ENCODE measurements at places on chromosomes 11 and 22. TPM values are rescaled to one million over a fixed set of nuclear protein-coding genes. Genes with fewer than 3 reads are reported as not detected.

DNA sequence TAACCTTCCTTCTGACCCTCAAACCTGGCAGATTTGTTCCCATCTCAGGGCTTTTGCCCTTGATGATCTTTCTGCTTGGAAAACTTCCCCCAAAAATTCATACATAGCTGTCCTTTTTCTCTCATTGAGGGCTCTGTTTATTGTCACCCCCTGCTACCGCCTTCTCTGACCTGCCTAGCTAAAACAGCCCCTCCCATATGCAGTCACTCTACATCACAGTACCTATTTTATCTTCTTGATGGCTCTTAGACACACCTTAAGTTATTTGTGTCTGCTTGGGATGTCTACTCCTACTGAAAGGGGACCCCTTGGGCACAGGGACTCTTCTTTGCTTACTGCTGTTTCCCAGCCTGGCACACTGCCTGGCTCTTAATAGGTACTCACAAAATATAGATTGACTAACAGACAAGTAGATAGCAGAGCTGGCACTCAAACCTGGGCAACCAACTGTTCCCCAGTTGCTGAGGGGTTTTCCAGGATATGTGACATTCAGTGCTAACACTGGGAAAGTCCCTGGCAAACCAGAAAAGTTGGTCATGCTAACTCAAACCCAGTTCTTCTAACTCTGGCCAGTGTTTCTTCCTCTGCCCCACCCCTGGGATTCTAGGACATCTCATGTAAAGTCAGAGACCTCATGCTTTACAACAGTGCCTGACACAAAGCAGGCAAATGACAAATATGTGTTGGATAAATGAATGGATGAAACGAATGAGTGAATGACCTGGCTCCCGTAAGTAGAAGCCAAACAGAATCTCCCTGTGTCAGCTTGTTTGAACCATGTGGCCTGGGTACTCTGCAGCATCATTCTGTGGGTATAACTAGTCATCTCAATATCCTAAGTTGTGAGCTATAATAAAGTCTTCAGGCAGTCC, 19.8 kb upstream of the FJX1 start:
- no peak for DNase-seq
- peaks cover 37% of the 10 kb centered on the region for H3K4me1 ChIP-seq

DNA sequence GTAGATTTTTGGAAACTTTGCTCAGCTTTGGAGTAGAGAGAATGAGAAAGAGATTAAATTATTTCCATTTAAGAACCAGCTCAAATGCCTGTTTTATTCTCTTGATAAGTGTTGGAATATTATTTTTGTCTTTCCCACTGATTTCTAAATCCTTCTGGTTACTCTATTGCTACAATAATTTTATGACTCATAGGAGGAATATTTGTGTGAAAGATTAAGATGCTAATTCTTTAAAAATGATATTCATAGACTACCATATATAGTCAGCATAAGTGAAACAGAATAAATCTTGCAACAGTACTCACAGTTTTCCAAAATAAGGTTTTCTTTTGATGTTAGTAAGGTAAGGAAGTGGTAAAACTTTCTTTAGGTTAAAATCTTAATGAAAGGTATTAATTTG, 60.9 kb downstream of the YAP1 start:
- peak overlapping the region; percentile 69 for H3K27ac ChIP-seq
- DNase-seq: no peak
- H3K27me3 ChIP-seq: no peaks in the 10 kb centered on the region

- DNase-seq: peak; percentile 56
- H3K4me3 ChIP-seq: no peak overlapping the region
- no peaks in the 10 kb centered on the region for H3K4me1 ChIP-seq
- H3K27ac ChIP-seq: no peak overlapping the region
- H3K27me3 ChIP-seq: peaks cover 25% of the 10 kb centered on the region
- H3K36me3 ChIP-seq: no peaks in the 10 kb centered on the region
These were observed 784.8 kb downstream of the TBC1D22A start for GRCh38 chr22:47547239-47547661.

RRP7A gene
- 19.0 TPM for total RNA-seq

RBMXL2 gene
- total RNA-seq: not detected

DNA sequence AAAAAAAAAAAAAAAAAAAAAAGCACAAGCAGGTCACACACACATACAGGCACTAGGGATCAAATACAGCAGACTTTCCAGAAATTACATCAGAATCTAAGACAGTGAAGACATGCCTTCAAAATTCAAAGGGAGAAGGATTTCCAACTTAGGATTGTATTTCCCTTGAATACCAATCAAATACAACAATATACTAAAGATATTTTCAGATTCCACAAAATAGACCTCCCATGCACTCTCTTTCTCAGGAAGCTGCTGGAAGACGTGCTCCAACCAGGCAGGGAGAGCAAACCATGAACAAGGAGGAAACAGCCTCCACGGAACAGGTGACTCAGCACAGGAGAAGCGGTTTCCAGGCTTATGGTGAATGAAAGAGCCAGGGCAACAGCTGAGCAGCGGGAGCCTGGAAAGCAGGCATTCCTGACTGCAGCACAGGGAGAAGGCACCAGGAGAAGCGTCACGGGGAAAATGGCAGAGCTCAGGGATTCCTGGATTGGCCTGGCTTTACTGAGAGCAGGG, 32.0 kb downstream of the TMEM184B start:
- H3K4me1 ChIP-seq: peaks cover 58% of the 10 kb centered on the region
- no peak for DNase-seq
- H3K4me3 ChIP-seq: no peak overlapping the region
- no peaks in the 10 kb centered on the region for H3K27me3 ChIP-seq
- H3K27ac ChIP-seq: no peak overlapping the region

- H3K36me3 ChIP-seq: no peaks in the 10 kb centered on the region
- no peak for DNase-seq
- H3K4me3 ChIP-seq: no peak overlapping the region
- no peaks in the 10 kb centered on the region for H3K27me3 ChIP-seq
- H3K27ac ChIP-seq: no peak overlapping the region
These were observed 20.7 kb upstream of the SMCO4 start for GRCh38 chr11:93563857-93564256.

DNA sequence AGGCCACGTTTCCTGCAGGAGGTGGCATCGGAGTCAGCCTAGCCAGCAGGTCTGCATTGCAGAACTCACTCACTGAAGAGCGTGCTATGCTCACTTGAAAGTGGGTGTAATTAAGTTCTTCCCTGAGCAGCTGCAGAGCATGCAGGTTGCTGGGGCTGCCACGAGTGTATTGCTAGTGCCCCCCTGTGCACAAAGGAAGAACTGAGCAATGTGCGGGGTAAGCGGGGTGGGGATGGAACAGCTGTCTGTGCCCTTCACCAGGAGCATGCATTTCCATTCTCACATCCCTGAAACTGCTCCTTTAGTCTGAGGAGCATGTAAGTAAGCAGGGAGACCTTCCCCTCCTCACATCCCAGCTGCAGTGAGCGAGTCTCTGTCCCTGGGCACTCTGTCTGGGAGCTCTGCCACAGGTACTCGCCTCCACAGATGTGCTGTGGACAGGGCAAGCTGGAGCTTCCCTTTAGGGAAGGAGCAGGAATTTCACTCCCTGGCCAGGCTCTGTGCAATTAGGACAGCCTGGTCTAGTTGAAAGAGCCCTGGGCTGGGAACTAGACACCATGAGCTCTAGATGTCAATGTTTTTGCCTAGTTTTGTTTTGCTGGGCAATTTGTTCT, 1031.8 kb downstream of the NTM start:
- no peak for DNase-seq
- H3K27ac ChIP-seq: no peak overlapping the region
- H3K36me3 ChIP-seq: no peaks in the 10 kb centered on the region
- no peaks in the 10 kb centered on the region for H3K27me3 ChIP-seq
- no peaks in the 10 kb centered on the region for H3K4me1 ChIP-seq
- H3K4me3 ChIP-seq: no peak overlapping the region

DNA sequence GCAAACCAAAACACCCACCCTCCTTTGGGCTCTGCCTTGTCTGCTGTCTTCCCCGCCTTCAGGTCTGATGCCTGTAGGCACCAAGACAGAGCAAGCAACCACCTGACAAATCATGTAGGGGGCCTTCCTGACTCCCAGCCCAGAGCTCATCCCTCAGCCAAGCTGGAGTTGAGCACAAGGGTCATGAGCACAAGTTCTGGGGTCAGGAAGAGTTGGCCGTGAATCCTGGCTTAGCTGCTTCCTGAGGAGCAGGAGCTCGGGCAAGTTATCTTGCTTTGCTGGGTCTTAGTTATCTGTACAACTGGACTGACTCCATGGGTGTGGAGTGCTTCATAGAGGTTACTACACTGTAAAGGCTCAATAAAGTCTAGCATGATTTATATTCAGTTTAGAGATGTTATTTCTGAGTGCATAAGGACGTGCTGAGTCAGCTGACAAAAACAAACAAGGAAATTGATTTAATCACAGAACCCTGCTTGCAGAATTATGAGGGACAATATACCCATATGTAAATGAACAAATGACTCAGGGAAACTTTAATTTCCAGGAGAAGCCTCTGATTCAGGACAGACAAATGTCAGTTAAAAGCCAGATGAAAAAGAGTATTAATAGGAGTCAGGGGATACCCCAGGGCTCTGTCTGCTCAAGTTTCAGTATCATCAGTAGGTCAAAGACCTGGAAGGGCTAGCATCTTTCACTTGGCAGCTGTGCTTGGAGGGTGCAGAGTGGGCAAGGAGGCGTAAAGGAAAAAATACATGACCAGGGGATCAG, 15.0 kb upstream of the APOA1 start:
- peaks cover 24% of the 10 kb centered on the region for H3K4me1 ChIP-seq
- no peak overlapping the region for H3K4me3 ChIP-seq
- peak overlapping the region; percentile 36 for H3K27ac ChIP-seq
- no peak for DNase-seq

- no peak for DNase-seq
- H3K36me3 ChIP-seq: no peaks in the 10 kb centered on the region
- no peaks in the 10 kb centered on the region for H3K4me1 ChIP-seq
- no peak overlapping the region for H3K4me3 ChIP-seq
- H3K27me3 ChIP-seq: peaks cover 6% of the 10 kb centered on the region
These were observed 66.7 kb downstream of the EFCAB6 start for GRCh38 chr22:43745411-43745770.

TRIM49 gene
- total RNA-seq: not detected

GRCh38 chr11:17774232-17775034, 39.9 kb downstream of the KCNC1 start:
- H3K4me1 ChIP-seq: no peaks in the 10 kb centered on the region
- no peak overlapping the region for H3K27ac ChIP-seq
- H3K27me3 ChIP-seq: no peaks in the 10 kb centered on the region
- no peaks in the 10 kb centered on the region for H3K36me3 ChIP-seq
- peak; percentile 36 for DNase-seq

DNA sequence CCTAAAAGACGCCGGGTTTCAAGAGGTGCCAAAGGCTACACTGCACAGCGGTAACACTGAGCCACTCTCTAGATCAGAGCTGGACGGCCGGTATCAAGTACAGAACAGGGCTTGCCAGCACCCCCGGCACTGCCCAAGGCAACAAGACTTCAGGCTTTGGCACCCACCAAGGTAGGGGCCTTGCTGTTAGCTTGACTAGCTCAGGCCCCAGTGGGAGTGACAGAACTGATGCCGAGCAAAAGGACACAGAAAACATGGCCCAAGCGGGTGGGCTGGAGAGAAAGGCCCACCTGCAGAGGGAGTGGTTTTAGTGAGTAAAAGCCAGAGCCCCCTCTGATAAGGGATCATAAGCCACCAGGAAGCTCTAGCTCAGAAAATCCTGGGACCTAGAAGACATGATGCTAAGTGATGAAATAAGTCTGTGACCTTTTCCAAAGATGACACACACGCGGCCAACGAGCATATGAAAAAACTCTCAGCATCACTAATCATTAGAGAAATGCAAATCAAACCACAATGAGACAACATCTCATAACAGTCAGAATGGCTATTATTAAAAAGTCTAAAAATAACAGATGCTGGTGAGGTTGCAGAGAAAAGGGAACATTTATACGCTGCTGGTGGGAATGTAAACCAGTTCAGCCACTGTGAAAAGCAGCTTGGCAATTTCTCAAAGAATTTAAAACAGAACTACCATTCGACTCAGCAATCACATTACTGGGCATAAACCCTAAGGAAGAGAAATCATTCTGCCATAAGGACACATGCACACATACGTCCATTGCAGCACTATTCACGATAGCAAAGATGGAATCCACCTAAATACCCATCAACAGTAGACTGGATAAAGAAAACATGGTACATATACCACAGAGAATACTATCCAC, 12.9 kb downstream of the EHD1 start:
- DNase-seq: no peak
- no peaks in the 10 kb centered on the region for H3K27me3 ChIP-seq
- peak overlapping the region; percentile 82 for H3K27ac ChIP-seq
- peak overlapping the region; percentile 13 for H3K4me3 ChIP-seq
- H3K36me3 ChIP-seq: no peaks in the 10 kb centered on the region

PLEKHA7 gene
- total RNA-seq: 35.5 TPM

GRCh38 chr11:95716266-95716665, 73.3 kb downstream of the FAM76B start:
- H3K4me1 ChIP-seq: no peaks in the 10 kb centered on the region
- H3K27me3 ChIP-seq: no peaks in the 10 kb centered on the region
- no peak overlapping the region for H3K27ac ChIP-seq
- H3K4me3 ChIP-seq: no peak overlapping the region
- DNase-seq: no peak

GRCh38 chr11:1419811-1420210, 30.1 kb downstream of the BRSK2 start:
- no peak for DNase-seq
- peaks cover 16% of the 10 kb centered on the region for H3K27me3 ChIP-seq
- no peaks in the 10 kb centered on the region for H3K36me3 ChIP-seq
- H3K4me1 ChIP-seq: no peaks in the 10 kb centered on the region
- H3K27ac ChIP-seq: no peak overlapping the region

TPBGL gene
- total RNA-seq: not detected

INPP5J gene
- total RNA-seq: 2.6 TPM

GRCh38 chr22:36053242-36054147, 24.9 kb upstream of the RBFOX2 start:
- H3K4me3 ChIP-seq: no peak overlapping the region
- no peaks in the 10 kb centered on the region for H3K36me3 ChIP-seq
- no peak for DNase-seq
- H3K27ac ChIP-seq: no peak overlapping the region
- peaks cover 5% of the 10 kb centered on the region for H3K4me1 ChIP-seq

GSC2 gene
- total RNA-seq: not detected

- H3K4me1 ChIP-seq: peaks cover 1% of the 10 kb centered on the region
- DNase-seq: no peak
- H3K4me3 ChIP-seq: no peak overlapping the region
- H3K36me3 ChIP-seq: no peaks in the 10 kb centered on the region
- no peak overlapping the region for H3K27ac ChIP-seq
These were observed 13.8 kb upstream of the CASP12 start for GRCh38 chr11:104912102-104912501.

GRCh38 chr22:32957200-32957803, 100.9 kb downstream of the SYN3 start:
- no peaks in the 10 kb centered on the region for H3K27me3 ChIP-seq
- no peak overlapping the region for H3K4me3 ChIP-seq
- H3K4me1 ChIP-seq: peaks cover 7% of the 10 kb centered on the region
- no peak for DNase-seq
- no peaks in the 10 kb centered on the region for H3K36me3 ChIP-seq

CASP1 gene
- 20.1 TPM for total RNA-seq

HTR3B gene
- not detected for total RNA-seq

CTSC gene
- 29.1 TPM for total RNA-seq

KRTAP5-1 gene
- total RNA-seq: 1.2 TPM

GRCh38 chr11:73625696-73626318, 20.6 kb upstream of the PLEKHB1 start:
- H3K4me1 ChIP-seq: peaks cover 6% of the 10 kb centered on the region
- H3K27ac ChIP-seq: no peak overlapping the region
- peak; percentile 71 for DNase-seq
- H3K4me3 ChIP-seq: no peak overlapping the region
- H3K36me3 ChIP-seq: no peaks in the 10 kb centered on the region

Measured in suprapubic skin (tissue), 4 donors.